ENCODE measurements at places on chromosomes 2 and 18.

GRCh38 chr2:118986738-118987137, 44.7 kb downstream of the MARCO start:
- DNase-seq: no peak

GRCh38 chr2:207463433-207463832, 66.3 kb upstream of the CREB1 start:
- DNase-seq: no peak

GRCh38 chr2:50455351-50455939, 576.5 kb downstream of the NRXN1 start:
- DNase-seq: no peak

DNA sequence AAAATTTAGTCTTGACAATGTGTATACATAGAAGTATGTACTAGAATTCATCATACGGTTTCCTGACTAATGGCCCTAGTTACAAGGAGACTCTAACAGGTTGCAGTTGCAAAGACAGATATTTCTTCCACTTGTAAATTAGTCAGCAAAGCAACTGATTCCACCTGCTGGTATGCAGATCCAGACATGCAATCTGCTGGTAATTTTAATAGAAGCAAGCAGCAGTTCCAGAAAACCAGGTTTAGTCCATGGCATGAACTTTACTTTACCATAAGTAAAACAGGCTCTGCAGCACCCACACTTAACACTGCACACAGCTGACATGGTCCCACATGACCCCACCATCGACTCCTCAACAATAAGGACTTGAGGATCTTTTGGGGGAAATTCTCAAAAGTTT, 110.9 kb upstream of the SP3 start:
- DNase-seq: no peak
